Skeletal muscle cell (primary cell): ENCODE measurements at places on chromosomes 6 and 20.

- peak; percentile 87 for DNase-seq
These were observed 71.3 kb upstream of the IYD start for GRCh38 chr6:150297327-150298029.

- no peak for DNase-seq
These were observed 278.3 kb upstream of the PLCB4 start for GRCh38 chr20:8790442-8791074.

GRCh38 chr20:62704341-62704948 lies 4.2 kb upstream of the NTSR1 start:
- peak; percentile 76 for DNase-seq

GRCh38 chr6:168311410-168312124 lies 8.0 kb downstream of the DACT2 start:
- DNase-seq, result no peak

DNA sequence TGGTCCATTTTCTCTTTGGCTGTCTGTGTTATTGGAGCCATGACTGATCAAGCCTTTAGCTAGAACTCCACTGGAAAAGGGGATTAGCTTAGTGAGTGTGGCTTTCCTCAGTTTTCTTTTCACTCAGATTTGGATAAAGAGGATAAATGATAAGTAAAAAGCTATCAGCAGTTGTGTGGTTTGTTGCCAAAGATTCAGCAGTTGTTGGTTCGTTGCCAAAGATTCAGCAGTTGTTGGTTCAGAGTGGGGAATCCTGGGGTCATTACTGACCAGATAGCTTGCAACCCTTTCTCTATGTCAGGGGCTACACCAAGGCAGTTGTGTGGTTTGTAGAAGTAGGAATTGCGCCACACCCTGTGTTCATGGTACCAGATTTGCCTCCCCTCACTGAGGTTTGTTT lies 107.7 kb upstream of the SCP2D1 start:
- no peak for DNase-seq

DNA sequence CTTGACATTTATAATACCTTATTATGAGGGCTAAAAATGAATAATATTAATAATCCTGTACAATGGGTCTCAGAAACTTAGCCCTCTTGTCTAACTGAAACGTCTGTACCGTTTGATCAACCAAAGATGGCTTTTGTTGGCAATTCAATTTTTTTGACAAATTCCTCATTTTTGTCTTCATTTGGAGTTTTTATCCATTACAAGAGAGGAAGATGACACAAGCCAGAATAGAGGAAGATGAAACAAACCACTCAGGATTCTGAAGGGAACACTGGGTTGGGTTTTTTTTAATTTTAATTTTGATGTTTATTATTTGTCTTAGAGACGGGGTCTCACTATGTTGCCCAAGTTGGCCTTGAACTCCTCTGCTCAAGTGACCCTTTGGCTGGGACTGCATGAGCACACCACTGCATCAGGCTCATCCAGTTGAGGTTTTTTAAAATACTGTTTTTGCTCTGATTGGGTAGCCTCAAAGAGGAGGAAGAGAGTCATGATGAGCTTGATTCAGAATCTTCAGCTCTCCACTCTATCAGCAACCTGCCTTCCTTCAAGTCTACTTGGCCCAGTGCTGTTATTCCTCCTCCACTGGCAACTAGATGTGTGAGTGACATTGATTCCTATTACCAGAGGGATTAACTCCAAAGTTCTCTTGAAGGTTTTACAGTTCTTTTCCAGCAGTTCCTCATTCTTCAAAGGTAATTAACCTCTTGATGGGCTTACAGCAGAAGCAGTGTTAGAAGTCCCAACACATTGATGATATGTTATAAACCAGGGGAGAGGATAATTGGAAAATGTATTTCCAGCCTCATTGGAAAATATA lies 71.3 kb downstream of the ATXN1 start:
- no peak for DNase-seq

GRCh38 chr6:35084511-35085203 lies 56.5 kb downstream of the TCP11 start:
- no peak for DNase-seq
